ENCODE measurements at places on chromosomes 2 and 18.

DNA sequence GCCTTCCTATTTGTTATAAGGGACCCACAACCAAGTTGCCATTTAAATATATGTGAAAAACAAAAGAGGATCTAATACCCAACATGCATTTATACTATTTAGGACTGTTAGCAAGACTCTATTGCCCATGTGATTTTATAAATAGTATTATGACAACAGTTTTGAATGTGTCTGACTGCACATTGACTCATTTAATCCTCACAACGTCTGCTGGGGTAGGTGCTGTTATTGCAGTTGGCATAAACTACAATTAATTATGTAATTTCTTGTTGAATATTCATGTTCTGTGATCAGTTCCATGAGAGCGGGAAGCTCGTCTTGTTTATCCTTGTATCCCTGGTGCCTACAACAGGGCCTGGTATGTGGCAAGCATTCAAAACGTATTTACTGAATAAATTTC lies 53.7 kb downstream of the SH2D6 start:
- no peak for DNase-seq
- no peak overlapping the region for H3K27ac ChIP-seq
- no peaks in the 10 kb centered on the region for H3K27me3 ChIP-seq
- H3K4me1 ChIP-seq, result no peaks in the 10 kb centered on the region
- no peaks in the 10 kb centered on the region for H3K36me3 ChIP-seq
- no peak overlapping the region for H3K4me3 ChIP-seq

DNA sequence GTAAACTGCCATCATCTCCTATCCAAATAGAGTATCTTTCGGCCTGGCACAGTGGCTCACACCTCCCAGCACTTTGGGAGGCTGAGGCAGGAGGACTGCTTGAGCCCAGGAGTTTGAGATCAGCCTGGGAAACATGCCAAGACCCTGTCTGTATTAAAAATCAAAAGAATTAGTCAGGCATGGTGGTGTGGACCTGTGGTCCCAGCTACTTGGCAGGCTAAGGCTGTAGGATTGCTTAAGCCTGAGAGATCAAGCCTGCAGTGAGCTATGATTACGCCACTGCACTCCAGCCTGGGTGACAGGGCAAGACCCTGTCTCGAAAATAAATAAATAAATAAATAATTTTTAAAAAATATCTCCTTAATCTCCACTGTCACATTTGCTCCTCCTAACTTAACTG lies 14.7 kb upstream of the ARPC2 start:
- no peak overlapping the region for H3K27ac ChIP-seq
- H3K27me3 ChIP-seq, result peaks cover 33% of the 10 kb centered on the region

DNA sequence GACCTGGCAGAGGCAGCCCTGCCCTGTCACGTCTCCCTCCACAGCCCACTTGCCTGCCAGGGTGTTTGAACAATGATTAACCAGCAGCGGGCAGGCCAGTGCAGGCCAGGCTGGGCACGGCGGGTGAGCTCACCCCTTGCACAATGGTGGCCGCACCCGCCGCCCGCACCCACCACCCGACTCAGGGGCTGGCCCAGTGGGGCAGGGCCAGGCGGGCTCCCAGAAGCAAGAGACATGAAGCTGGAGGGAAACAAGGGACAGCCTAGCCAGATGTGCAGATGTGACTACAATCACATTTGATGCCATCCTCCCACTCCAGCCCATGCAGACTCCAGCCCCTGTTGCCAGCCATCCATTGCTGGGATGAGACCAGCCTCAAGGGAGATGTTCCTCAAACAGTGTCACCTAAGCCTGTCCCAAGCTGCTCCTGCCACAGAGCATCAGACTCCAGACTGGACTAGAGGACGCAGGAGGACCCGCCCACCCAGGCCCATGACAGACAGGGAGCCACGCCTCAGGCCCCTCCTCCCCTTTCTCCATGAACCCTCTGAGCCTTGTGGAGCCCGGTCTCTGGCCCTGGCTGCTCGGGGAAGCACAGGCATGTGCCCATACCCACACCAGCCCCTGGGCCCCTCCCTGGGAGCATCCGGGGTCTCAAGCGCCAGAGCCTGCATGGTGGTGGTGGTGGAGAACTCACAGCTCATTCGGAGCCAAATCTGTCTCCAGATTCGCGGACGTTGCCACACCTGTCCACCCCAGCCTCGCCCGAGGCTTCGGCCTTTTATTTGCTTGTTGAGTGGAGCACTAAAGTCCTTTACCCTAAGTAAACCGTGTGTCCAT lies 45.0 kb downstream of the SDC1 start:
- H3K36me3 ChIP-seq, result no peaks in the 10 kb centered on the region
- no peaks in the 10 kb centered on the region for H3K4me1 ChIP-seq
- H3K4me3 ChIP-seq, result no peak overlapping the region

- H3K4me3 ChIP-seq, result no peak overlapping the region
- H3K27me3 ChIP-seq, result no peaks in the 10 kb centered on the region
- H3K4me1 ChIP-seq, result no peaks in the 10 kb centered on the region
- no peak overlapping the region for H3K27ac ChIP-seq
- no peak for DNase-seq
Observed at GRCh38 chr2:225768741-225769140, 369.2 kb downstream of the NYAP2 start.

GRCh38 chr2:117432746-117433145 lies 381.7 kb upstream of the DDX18 start:
- no peaks in the 10 kb centered on the region for H3K27me3 ChIP-seq
- no peak for DNase-seq
- no peaks in the 10 kb centered on the region for H3K36me3 ChIP-seq

GRCh38 chr18:4888251-4889040 lies 308.6 kb downstream of the AKAIN1 start:
- H3K4me3 ChIP-seq, result no peak overlapping the region
- no peaks in the 10 kb centered on the region for H3K4me1 ChIP-seq
- no peak overlapping the region for H3K27ac ChIP-seq
- DNase-seq, result no peak

- no peak for DNase-seq
- H3K4me3 ChIP-seq, result no peak overlapping the region
- H3K36me3 ChIP-seq, result no peaks in the 10 kb centered on the region
- H3K27me3 ChIP-seq, result no peaks in the 10 kb centered on the region
Observed at GRCh38 chr18:11818486-11819203, 32.6 kb upstream of the CHMP1B start.

DNA sequence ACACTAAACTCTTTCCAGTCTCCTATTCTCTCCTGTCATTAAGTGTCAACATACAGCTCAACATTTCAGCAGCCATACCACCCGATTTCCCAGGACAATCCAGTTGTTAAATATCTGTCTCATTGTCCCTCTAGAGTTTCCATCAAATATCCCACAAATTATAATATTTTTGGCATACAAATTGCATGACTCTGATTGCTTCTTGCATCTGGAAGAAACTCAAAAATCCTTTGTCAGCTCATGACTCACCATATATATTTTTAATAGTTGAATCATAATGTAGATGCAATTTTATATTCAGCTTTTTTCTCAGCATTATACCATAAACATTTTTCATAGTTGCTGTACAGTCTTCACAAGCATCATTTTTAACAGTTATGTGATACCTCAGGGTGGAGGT lies 7.2 kb downstream of the SLC30A3 start:
- DNase-seq, result no peak
- no peak overlapping the region for H3K4me3 ChIP-seq
- peaks cover 40% of the 10 kb centered on the region for H3K27me3 ChIP-seq
- H3K36me3 ChIP-seq, result no peaks in the 10 kb centered on the region

Data from activated T-helper 2 cell treated with anti-CD3 and anti-CD28 coated beads, Interferon-gamma antibody, Interleukin-2, Interleukin-4, amounts not matched to agents 10 μg/mL and 5 μg/mL and 100 μg/mL, durations not matched to agents 14 hours and 24 hours and 36 hours (primary cell).